Urinary bladder (tissue), 4 donors: ENCODE measurements at places on chromosomes 2 and 18.

DNA sequence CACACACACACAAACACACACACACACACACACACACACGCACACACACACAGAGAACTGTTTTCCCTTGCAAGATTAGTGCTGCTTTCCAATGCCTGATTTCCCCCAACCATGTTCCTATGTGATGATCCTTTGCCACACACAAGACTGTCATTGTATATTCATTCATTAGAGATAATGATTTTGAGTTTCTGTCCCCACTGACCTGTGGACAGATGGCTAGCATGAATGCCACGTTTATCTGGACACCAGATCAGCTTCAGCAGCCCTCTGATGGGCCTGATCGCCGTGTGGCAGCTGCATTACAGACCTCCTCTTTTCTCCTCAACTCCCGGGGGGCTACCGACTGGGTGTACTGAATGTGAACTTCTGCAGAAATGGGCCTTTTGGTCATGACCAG is 353.0 kb downstream of the MYCN start:
- no peak for DNase-seq

DNA sequence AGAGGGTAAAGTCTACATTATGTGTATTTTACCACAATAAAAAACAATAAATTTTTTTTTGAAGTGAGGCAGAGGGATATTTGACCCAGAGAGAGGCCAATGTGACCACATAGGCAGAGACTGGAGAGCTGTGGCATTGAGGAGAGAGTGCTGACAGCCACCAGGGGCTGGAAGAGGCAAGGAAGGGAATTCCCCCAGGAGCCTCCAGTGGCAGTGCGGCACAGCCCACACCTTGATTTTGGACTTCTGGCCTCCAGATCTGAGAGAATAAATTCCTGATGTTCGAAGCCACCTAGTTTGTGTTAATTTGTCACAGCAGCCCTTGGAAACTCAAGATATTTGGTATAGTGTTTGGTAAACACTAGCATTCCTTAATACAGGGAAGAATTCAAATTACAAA is 22.7 kb downstream of the ANKRD29 start:
- DNase-seq, result no peak

DNA sequence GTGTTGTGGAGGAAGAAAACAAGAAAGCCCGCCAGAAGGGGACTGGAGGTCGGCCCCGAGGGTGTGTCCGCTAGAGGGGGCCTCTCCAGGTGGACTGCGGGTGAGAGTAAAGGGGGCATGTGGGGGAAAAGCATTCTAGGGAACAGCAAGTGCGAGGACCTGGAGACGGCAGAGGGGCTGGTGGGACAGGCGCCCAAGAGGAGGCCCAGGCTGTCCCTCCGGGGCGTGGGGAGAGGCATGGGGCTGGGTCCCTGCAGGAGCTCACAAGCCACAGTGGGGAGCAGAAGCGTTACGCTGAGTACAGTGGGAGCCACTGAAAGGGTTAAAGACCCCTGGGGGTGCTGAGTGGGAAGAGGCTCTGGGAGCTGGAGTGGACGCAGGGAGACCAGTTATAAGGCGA is 1.6 kb upstream of the KLF11 start:
- DNase-seq, result no peak

DNA sequence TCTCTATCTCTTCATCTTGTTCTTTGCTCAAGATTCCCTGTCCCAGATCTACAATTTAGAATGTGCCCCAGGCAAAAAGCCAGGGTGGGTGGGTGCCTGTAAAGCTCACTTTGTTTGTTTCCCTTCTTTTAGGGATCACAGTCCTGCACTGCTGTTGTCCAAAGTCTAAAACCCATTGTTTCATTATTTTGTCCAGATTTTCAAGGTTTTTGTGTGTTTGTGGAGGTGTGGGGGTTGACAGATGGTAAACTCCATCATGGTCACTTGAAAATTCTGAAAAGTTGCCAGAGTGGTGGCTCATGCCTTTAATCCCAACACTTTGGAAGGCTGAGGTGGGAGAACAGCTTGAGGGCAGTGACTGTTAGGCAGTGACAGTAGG is 41.5 kb downstream of the YES1 start:
- no peak for DNase-seq

DNA sequence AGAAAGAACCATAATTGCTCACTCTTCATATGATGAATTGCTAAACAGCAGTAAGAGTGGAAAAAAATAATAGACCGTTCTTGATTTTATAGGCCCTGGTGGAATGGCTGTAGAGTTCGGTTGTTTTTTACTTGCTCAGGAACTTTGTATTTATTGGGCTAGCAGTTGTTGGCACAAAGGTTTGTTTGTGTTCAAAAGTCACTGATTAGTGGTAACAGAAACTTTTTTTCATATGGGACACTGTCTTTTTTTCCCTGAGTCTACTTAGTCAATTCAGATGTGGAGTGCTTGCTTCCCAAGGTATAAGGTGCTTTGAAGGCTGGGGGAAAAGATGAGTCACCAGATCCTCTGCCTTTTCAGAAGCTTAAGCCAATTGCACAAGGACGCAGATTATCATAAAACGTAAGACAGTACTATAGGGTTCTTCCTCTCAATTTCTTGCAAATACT is 25.8 kb downstream of the PHLPP1 start:
- no peak for DNase-seq

- DNase-seq, result no peak
These were observed 46.9 kb downstream of the FBLN7 start for GRCh38 chr2:112185131-112185530.

DNA sequence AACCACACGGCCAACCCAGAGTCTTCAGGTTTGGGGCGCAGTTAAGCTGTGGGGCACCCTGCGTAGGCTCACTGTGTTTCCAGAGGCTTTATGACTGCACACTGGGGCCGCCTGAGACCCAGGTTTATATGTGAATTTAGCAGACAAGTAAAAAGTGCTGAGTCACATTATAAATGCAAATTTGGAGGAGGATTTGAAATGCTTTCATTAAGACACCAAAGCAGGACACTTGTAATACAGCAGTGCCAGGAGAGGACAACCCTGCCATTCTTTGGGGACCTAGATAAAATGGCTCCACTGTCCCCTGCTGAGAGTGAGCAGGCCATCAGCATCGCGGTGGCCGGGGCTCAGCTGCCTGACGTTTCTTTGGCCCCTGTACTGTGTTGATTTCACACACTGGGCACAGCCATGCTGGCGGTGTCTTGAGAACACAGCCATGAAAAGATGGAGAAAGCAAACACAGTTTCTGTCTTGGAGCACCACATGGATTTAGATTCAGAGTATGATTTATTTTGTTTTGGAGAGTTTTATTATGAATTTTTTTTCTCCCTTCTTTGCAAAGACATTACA is 10.2 kb downstream of the ACKR3 start:
- no peak for DNase-seq

DNA sequence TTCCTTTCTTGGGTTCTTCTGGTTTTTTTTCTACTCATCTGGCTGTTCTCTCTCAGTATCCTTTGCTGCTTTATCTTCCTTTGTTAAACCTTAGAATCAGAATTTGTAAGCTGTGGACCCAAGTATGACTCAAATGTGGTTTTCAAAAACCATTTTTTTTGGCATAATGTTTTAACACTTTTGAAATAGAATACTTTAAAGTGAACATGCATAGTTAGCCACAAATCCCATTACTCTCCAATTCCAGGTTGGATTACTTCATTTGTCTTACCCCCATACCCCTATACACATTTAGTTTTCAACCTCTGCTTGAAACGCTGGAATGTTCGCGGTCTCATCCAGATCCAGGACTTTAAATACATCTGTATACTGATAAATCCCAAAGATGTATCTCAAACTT is 29.1 kb downstream of the ALMS1 start:
- DNase-seq, result no peak

- no peak for DNase-seq
These were observed 318.7 kb downstream of the GBX2 start for GRCh38 chr2:235849489-235849888.

DNA sequence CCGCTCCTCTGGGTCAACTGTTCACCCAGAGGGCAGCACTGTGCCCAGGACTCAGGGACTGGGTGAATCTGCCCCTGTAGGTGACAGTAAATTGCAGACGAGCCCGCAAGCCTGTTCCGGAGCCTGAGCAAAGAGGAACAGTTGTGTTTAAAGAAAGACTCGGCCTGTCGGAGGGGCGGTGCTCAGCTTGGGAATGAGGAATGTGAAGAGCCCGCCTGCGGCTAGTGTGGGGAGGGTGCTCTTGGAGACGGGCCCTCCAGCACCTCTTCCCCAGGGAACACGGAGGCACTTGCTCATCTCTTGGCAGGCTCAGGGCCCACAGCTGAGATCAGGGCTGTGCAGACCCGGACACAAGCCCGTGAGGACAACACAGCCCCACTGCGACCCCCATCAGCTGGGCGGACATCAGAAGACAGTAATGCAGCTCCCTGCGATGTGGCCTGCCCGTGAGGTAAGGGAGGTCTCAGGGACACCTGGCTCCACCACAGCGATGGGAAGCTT is 299.0 kb downstream of the NDUFA10 start:
- DNase-seq, result no peak

DNA sequence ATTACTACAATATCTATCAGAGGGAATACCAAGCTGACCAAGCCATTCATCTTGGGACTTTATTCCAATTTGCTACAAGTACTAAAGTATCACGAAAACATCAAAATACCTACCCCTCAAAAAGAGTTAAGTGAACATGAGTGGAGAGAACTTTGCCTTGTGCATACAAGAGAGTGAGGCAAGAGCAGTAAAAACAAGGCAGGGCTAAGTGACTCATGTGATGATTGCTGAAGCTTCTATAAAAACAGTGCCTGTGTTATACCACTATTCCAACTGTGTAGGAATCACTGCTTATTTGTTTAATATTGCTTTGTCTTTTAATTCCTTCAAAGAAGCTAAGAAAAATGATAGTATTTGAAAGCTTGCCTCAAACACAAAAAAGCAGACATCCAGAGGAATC is 61.2 kb downstream of the FARSB start:
- DNase-seq, result no peak

DNA sequence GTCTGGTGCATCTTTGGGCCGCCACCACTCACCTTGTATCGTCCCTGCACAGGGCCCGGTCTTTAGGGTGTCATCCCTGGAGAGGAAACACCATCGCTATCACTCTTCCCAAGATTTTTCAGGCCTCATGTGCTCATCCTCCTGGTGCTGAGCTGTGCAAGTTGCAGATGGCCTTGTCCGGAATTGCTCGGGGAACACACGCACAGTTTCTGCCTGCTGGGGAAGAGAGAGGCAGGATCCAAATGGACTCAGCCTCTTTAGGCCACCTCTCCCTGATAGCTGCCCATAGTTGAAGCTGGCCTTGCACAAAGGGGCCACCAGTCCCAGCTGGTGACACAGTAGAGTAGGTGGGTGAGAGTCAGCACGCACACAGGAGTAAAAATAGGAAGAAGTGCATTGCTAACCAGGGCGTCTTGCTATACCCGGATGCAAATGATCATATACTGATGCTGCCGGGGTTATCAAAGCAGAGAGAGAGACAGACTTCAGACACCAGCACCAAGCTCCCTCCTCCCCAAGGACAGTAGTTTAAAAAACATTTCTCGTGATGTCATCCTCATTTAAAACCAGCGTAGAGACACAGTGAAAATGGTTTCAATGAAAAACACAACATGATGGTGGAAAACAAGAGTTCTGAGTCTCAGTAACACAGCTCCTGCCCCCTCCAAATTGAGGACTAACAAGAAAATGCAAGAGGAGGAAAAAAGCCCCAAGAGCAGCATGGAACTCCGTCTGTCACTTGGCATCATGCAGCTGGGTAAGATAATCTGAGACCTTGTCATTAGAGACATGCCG is 147.5 kb upstream of the NCK2 start:
- DNase-seq, result no peak

DNA sequence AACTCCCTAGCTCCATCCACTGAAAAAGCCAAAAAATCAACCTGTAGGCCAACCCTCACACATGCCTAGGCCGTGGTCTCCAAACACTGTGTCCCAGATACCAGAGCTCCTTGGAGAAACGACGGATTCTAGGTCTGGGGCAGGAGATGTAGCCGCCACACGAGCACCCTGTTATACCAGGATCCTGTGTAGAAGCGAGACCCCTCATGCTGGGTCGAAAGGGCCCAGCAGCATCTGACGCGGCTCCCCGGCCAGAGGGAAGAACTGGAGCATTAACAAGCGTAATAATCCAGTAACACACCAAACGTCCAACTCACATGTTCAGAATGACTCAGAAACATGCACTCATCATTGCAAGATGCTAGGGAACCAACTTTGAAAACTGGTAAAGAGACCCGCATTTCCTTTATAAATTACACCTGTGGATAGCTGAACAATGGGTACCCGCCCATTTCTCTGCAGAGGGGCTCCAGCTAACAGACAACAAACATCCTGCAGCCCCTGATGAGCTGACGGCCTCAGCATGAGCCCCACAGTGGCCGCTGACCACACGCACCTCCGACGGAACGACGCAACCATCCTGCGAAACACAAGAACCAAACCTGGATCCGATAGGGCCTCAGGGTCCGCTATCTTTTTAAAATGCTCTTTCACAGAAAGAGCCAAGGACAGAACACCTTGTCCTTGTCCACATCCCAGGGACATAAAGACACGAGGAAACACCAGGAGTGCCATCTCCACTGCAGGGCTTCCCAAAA is 14.2 kb downstream of the SLC66A2 start:
- DNase-seq, result no peak

DNA sequence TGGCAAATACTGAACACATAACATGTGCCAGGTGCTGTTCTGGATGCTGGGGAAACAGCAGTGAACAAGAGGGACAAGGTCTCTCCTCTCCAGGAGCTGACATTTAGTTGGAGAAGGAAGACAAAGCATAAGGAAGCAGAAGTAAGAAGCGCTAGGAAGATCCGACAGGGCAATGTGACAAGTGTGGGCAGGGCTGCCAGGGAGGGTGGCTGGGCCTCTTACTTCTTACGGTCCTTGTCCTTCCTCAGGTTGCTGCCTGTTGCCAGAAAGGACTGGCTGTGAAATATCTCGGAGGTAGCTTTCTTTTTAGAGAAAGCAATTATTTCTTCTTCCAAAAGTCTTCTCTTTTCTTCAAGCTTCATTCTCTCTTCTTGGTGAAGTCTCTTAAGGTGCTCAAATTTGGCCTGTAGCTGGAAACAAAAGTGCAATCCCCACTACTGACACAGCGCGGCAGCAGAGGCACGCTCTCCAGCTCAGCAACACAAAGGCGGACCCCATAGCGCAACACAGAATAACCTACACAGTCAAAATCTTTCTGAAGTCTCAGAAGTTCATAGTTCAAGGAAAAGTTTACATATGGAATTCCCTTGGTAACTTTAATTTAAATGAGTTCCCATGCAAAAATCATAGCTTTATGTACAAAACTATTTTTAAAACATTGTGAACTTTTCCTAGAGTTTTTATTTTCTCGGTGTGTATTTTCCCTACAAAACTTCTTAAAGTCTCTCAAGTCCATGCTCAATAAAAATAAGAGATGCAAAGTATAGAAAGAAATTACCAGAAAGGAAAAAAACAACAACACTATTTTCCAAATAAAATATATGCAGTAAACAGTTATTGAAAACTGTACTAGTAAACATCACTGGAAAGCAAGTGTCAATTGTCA is 67.7 kb downstream of the SEPTIN10 start:
- peak; percentile 50 for DNase-seq

- no peak for DNase-seq
These were observed 269.0 kb downstream of the DCDC2C start for GRCh38 chr2:3972377-3972776.

GRCh38 chr2:224520064-224520463 is 65.1 kb downstream of the CUL3 start:
- DNase-seq, result no peak
